ENCODE measurements at places on chromosomes 5 and 9. TPM values are rescaled to one million over a fixed set of nuclear protein-coding genes. Genes with fewer than 3 reads are reported as not detected.
A peak's percentile ranks its signal among the peaks of the same experiment; 100 is the strongest.

GRCh38 chr5:52073993-52074689, 690.9 kb downstream of the ISL1 start:
- DNase-seq, result no peak

GRCh38 chr9:91033797-91034196, 232.2 kb downstream of the SYK start:
- no peak for DNase-seq

DNA sequence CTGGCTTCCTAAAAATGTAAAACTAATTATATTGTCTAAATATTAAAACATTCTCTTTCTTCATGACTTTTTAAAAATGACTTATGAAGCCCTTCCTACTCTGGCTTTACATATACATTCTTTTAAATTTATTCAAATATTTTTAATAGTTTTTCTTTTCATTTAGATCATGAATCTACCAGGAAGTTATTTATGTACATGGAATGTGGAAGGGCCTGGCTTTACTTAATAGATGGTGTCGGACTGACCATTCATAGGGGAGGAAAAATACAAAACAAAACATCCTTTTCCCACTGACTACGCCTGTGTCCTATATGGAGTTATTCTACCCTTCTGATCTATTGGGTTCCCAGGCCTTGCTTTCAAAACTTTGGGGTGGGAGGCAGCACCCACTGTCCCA, 129.8 kb downstream of the MACROH2A1 start:
- peak; percentile 32 for DNase-seq

GRCh38 chr9:11722957-11723356, 970.2 kb upstream of the TYRP1 start:
- DNase-seq, result no peak

DNA sequence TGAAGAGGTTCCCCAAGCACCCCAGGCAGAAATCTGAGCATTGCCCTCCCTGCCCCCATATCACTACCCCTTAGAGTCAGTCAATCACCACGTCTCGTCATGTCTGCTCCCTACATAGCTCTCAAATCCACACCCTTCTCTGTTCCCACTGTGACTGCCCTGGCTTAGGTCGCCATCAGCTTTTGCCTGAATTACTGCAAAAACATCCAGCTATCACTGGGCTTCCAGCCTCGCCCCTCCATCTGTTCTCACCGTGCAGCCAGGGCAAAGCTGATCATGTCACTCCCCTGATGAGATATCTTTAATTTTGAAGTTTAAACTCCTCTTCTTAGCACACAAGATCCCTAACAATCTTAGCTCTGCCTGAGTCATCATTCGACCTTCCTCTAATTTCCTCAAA, 89.6 kb upstream of the TBC1D2 start:
- DNase-seq, result no peak

GRCh38 chr5:14211818-14212803, 69.0 kb downstream of the TRIO start:
- DNase-seq, result no peak

DNA sequence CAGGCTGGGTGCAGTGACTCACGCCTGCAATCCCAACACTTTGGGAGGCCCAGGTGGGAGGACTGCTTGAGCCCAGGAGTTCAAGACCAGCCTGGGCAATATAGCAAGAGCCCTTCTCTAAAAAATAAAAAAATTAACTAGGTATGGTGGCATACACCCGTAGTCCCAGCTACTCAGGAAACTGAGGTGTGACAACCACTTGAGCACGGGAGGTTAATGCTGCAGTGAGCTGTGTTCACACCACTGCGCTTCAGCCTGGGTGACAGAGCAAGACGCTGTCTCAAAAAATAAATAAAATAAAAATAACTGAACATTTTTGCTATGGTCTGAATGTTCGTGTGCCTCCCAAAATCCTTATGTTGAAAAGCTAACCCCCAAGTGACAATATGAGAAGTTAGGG, 24.5 kb downstream of the AGTPBP1 start:
- no peak for DNase-seq

DNA sequence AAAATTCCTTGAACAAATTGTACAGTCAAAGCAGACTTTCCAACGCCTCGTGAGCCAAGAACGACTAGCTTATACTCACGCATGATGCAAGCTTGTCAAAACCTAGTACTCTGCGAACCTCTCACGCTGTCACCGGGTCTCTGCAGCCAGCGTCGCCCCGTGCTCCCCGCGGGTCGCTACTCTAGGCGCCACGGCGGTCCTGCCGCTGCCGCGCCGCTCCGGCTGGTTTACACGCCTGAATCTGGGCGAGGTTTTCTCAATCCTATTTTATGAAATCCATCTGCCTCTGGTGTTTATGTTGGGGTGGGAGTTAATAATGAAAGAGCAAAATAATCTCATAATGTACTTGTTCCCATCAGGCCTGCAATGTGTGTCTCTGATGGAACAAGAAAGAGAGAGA, 90.9 kb downstream of the SV2C start:
- no peak for DNase-seq

GRCh38 chr5:159414021-159414420, 83.7 kb upstream of the IL12B start:
- no peak for DNase-seq

GRCh38 chr5:43245724-43246385, 53.8 kb downstream of the NIM1K start:
- DNase-seq, result no peak

DNA sequence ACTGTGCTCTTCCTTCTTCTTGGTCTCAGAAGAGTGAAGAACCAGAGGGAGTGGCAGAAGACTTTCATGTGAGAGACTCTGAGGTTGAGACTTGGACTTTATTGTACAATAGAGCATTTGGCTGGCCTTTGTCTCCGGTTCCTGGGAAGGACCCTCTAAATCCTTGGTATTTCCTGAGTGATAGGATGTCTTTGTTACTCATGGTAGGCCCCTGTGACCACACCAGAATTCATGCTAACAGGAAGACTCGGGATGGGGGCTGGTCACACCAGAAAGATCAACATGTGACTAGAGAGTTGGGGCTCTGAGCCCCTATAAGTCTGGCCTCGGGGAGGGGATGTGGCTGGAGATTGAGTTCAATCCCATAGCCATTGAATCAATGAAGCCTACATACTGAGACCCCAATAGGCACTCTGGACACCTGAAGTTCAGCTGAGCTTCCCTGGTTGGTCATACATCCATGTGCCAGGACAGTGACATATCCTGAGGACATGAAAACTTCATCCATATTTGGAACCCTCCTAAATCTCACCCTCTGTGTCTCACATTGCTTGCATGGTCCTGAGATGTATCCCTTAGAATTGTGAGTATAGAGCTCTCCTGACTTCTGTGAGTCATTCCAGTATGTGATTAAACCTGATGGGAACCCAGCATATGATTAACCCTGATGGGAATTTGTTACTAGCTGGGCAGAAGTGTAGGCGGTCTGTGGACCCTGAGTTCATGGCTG, 201.7 kb downstream of the GADD45G start:
- no peak for DNase-seq

GRCh38 chr5:37090781-37091180, 158.4 kb downstream of the CPLANE1 start:
- no peak for DNase-seq

- no peak for DNase-seq
Measured at GRCh38 chr9:68577774-68578591, 37.3 kb upstream of the TMEM252 start.

DNA sequence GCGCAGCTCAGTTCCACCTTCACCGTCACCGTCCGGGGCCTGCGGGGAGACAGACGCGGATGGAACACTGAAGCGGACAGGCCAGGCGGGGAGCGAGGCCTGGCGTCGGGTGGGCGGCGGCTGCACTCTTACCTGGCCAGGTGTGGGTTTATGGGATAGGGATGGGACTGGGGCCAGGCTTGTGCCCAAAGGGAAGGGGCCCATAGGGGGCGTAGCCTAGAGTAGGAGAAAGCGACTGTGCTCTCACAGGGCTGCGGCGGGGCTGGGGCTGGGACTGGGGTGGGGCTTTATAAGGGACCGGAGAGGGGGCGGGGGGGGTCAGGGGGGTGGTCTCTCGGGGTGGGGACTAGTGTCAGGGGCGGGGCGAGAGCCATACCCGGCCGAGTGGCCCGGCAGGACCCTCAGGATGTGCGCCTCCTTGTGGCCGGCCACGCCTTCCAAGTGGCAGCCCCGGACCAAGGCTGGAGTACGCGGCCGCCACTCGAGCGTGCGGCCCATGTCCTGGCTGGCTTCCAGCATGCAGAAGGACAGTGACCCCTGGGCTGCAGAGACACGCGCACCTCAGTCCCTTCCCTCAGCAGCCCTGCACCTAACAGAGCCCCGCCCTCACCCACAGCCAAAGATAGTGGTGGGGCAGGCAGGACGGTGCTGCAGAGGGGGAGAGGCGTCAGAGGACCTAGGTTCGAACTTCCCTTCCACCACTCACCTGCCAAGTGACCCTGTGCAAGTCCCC, 22.8 kb downstream of the FPGS start:
- DNase-seq, result no peak

GRCh38 chr5:178418471-178419010, 171.7 kb downstream of the COL23A1 start:
- DNase-seq, result no peak

GRCh38 chr5:77844373-77844622, 68.2 kb upstream of the TBCA start:
- no peak for DNase-seq

DNA sequence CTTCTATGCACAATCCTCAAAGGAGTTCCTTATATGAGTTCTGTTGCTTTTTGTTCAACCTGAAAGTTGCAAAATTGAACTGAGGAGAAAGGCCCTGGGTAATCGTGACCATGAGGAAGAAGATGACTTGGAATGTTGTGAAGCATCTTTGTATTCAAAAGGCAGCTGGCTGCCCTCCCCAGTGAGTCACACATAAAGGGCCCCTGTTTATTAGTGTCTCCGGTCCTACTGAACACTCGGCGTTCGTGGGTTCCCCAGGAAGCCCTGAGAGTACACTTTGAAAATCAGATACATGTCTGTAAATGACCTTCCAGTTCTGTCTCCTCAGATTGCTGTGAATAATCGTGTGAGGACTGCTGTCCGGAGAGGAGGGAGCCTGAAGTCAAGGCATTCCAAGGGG, 73.6 kb downstream of the C9orf153 start:
- peak; percentile 42 for DNase-seq

DNA sequence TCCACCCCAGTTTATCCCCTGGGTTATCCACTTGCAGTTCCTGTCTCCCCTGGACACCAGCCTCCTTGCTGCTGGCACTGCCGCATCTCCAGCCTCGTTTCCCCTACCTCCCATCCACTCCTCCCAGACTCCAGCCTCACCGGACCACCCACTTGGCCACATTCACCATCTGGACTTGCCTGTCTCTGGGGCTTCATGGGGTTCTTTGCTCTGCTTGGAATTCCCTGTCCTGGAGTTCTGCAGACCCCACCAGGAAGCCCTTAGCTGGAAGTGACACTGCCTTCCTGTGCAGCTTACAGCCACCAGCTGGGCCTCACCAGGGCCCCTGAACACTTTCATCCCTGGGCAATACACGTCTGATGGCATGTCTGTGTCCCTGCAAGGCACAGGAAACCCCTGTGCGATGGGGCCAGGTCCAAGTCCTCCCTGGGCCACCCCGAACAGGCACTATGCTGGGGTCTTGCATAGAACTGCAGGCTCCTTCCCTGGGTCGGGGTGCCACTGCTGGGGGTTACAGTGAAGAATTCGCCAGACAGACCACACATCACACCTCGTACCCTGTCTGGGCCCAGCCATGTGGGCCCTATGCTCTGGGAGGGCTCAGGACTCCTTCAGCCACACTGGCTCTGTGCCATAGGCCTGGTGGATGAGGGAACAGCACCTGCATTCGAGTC, 3.0 kb downstream of the FLT4 start:
- no peak for DNase-seq

GRCh38 chr5:25568989-25569625, 924.3 kb upstream of the CDH10 start:
- DNase-seq, result no peak

DNA sequence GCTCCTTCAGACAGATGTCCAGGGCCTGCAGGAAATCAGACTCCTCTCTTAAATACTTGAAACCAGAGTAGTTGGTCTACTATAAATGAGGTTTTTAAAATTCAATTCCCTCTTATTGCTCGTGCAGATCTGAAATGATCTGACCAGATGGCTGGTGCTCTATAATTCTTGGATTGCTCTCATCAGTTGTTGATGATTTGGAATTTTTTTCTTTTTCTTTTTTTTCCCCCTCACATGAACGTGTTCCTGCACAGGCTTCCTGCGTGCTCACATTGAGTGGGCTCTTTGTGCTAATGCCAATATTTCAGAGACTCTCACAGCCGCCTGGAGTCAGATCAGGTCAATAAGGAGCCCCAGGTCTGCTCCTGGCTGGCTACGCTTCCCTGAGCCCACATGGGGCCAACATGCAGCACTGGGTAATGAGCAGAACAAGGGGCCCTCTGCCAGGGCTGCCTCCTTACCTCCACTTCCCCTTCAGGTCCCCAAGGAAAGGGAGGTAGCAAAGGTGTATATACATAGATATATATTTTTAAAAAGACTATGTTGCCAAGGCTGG, 82.0 kb downstream of the SIL1 start:
- no peak for DNase-seq

- no peak for DNase-seq
Measured at GRCh38 chr5:153767221-153768188, 271.2 kb downstream of the FAM114A2 start.

DNA sequence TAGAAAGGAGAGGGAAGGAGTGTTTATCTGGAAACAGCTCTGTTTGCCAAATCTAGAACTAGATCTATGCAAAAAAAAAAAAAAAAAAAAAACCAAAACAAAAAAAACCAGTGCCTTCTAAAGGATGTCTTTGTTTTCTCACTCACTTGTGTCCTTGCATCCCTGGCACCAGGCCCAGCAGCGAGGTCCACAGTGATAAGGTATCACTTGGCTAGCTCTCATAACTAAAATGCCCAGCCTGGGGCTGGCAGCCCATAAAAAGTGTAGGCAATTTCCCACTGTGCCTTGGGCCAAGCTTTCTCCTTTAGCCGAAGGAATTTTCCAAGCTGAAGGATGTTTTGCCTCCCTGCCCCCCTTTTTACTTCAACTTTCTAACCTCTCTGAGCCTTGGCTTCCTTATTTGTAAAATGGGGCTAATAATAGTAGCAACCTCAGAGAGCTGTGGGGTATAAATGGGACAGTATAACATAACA, 20.8 kb downstream of the RGS3 start:
- DNase-seq, result peak; percentile 42

DNA sequence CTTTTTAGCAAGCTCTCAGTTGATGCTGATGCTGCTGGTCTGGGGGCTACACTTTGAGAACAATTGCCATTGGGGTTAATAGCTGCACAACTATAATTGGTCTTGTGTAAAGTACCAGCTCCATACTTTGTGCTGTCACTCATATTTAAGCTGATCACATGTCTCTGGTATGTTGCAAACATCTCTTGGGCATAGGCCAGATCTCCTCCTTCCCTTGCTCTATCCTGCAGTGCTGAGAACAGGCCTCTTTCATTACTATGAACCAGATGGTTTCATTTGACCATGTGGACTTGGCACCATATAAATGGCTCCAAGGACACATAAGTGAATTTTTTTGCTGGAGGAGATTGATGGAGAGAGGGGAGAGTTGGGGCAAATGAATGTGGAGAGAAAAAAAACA, 48.4 kb downstream of the DMRT2 start:
- DNase-seq, result no peak

SNCB gene
- total RNA-seq, result 0.16 TPM

EFNA5 gene
- total RNA-seq, result 8.2 TPM

RANBP17 gene
- total RNA-seq, result 0.42 TPM

SLC34A3 gene
- total RNA-seq, result 0.62 TPM

SLC25A48 gene
- total RNA-seq, result not detected

AIF1L gene
- total RNA-seq, result 75.4 TPM

CCNI2 gene
- not detected for total RNA-seq

HTR1A gene
- not detected for total RNA-seq

ANKRD34B gene
- total RNA-seq, result not detected

KIAA1191 gene
- 96.3 TPM for total RNA-seq

FOXD1 gene
- total RNA-seq, result 18.6 TPM

GPX8 gene
- total RNA-seq, result 83.7 TPM

PRDM9 gene
- total RNA-seq, result not detected

All from myocyte (in vitro differentiated cells).